ENCODE measurements at places on chromosomes 7 and 10.

- H3K36me3 ChIP-seq, result no peaks in the 10 kb centered on the region
- H3K27ac ChIP-seq, result no peak overlapping the region
- H3K4me1 ChIP-seq, result no peaks in the 10 kb centered on the region
These were observed 91.5 kb downstream of the ARID5B start for GRCh38 chr10:61992671-61993668.

- H3K36me3 ChIP-seq, result no peaks in the 10 kb centered on the region
- DNase-seq, result no peak
- no peak overlapping the region for H3K4me3 ChIP-seq
- no peaks in the 10 kb centered on the region for H3K27me3 ChIP-seq
- H3K4me1 ChIP-seq, result no peaks in the 10 kb centered on the region
- no peak overlapping the region for H3K27ac ChIP-seq
These were observed 314.0 kb upstream of the SEMA3A start for GRCh38 chr7:84508606-84509005.

DNA sequence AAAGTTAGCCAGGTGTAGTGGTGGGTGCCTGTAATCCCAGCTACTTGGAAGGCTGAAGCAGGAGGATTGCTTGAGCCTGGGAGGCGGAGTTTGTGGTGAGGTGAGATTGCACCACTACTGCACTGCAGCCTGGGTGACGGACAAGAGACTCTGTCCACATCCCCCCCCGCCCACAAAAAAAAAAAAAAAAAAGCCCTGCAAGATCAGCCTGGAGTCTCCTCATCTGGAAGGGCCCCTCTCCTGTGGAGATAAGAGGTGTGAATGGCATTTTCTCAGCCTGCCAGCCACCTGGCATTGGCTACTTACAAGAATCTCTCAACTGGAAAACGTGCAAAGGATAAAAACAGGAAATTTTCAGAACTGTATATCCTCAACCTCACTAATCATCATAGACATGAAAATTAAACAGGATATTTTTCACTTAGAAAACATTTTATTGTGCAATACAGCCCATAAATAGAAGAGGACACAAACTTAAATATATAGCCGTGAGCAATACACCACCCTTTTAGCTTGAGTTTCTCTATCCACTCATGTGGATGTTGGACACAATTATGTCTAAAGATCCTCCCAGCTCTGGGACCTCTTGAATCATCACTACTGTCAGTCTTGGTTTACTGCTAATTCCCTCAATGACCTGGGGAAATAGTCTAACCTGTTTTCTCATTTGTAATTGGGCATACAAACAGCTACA, 11.3 kb upstream of the TSPAN15 start:
- H3K36me3 ChIP-seq, result no peaks in the 10 kb centered on the region
- no peak for DNase-seq
- peak overlapping the region; percentile 49 for H3K27ac ChIP-seq
- no peak overlapping the region for H3K4me3 ChIP-seq
- no peaks in the 10 kb centered on the region for H3K27me3 ChIP-seq

- no peaks in the 10 kb centered on the region for H3K4me1 ChIP-seq
- no peak overlapping the region for H3K4me3 ChIP-seq
- H3K36me3 ChIP-seq, result no peaks in the 10 kb centered on the region
- H3K27me3 ChIP-seq, result no peaks in the 10 kb centered on the region
- no peak for DNase-seq
- no peak overlapping the region for H3K27ac ChIP-seq
These were observed 610.5 kb upstream of the PFKP start for GRCh38 chr10:2456834-2457233.

- H3K4me3 ChIP-seq, result no peak overlapping the region
- no peaks in the 10 kb centered on the region for H3K36me3 ChIP-seq
- no peak for DNase-seq
- H3K27me3 ChIP-seq, result no peaks in the 10 kb centered on the region
These were observed 466.0 kb downstream of the KIF20B start for GRCh38 chr10:90167174-90168064.

DNA sequence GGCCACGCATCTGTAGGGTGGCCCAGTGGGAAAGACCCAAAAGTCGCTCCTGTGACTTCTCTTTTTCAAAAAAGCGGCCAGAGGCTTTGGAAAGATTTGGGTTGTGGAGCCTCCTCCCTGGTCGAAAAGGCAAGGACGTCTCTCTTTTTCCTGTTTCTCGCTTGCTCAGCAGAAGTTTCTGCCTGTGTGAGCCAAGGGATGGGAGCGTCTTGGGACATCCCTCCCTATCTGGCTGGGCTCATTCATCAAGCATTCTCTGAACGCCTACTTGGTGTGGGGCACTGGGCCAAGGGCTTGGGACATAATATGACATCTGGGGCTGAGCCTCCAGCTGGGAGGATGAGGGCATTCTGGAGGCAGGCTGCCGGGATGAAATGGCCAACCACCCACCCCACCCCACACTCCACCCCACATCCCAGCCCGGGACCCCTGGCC, 120.9 kb downstream of the C10orf105 start:
- H3K27me3 ChIP-seq, result no peaks in the 10 kb centered on the region
- H3K4me1 ChIP-seq, result peaks cover 9% of the 10 kb centered on the region
- H3K4me3 ChIP-seq, result no peak overlapping the region

GRCh38 chr10:85433248-85433647, 933.3 kb downstream of the GRID1 start:
- H3K27me3 ChIP-seq, result peaks cover 18% of the 10 kb centered on the region
- no peaks in the 10 kb centered on the region for H3K4me1 ChIP-seq
- no peak overlapping the region for H3K27ac ChIP-seq
- DNase-seq, result no peak
- no peaks in the 10 kb centered on the region for H3K36me3 ChIP-seq
- no peak overlapping the region for H3K4me3 ChIP-seq

- H3K4me3 ChIP-seq, result no peak overlapping the region
- no peak for DNase-seq
- H3K27ac ChIP-seq, result no peak overlapping the region
- peaks cover 23% of the 10 kb centered on the region for H3K36me3 ChIP-seq
- H3K4me1 ChIP-seq, result no peaks in the 10 kb centered on the region
These were observed 30.3 kb upstream of the KBTBD2 start for GRCh38 chr7:32921896-32922295.

- H3K4me1 ChIP-seq, result no peaks in the 10 kb centered on the region
- no peaks in the 10 kb centered on the region for H3K36me3 ChIP-seq
- no peak overlapping the region for H3K27ac ChIP-seq
- H3K27me3 ChIP-seq, result no peaks in the 10 kb centered on the region
These were observed 15.1 kb upstream of the CROT start for GRCh38 chr7:87330316-87330715.

GRCh38 chr7:82430500-82431465, 12.8 kb downstream of the CACNA2D1 start:
- no peak overlapping the region for H3K4me3 ChIP-seq
- H3K27ac ChIP-seq, result no peak overlapping the region
- DNase-seq, result no peak
- H3K27me3 ChIP-seq, result no peaks in the 10 kb centered on the region

DNA sequence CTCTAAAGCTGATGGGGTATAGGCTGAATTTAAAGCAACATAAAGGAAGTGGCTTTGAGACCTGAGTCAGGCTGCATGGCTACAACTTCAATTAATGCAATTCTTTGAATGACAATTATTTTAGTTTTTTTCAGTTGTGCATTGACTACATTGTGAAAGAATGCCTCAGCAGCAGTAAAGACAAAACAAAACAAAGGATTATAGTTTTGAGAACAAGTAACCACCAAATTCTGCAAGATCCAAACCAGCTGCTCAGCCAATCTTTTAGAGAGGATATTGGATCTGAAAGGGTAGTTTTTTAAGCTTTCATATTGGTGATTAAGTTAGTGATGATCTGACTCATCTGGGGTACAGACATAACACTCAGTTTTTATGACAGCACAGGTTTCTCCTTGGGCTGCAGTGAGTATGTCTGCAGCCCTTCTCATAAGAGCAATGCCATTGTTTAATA, 40.6 kb upstream of the ABCA13 start:
- H3K27ac ChIP-seq, result no peak overlapping the region
- no peaks in the 10 kb centered on the region for H3K27me3 ChIP-seq
- no peaks in the 10 kb centered on the region for H3K36me3 ChIP-seq
- no peak overlapping the region for H3K4me3 ChIP-seq
- no peaks in the 10 kb centered on the region for H3K4me1 ChIP-seq
- DNase-seq, result no peak

DNA sequence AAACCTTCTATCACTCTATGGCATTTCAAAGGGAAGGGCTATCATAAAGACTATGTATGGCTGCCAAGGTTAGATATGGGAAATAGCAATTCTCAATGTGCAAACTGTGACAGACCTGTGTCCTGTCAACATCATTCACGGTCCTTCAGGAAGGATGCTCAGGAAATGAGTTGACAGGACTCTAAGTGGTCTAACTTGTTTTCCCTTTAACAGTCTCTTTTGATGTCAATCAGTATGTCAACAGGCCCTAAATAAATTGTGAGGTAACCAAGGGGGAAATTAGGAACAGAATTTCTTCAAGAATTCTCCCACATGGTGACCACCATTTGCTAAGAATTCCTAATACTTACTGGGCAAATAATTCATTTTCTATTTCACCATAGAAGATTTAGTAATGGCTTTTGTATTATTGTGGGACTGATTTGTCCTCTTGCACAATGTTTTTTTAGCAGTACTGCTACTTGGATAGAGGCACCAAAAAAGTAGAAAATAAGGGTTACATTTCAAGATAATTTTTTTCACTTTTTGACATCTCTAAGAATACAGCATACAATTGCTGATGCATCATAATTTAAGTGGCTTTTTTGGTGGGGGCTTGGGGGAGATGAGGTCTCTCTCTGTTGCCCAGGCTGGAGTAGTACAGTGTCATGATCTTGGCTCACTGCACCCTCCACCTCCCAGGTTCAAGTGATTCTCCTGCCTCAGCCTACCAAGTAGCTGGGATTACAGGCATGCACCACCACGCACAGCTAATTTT, 275.8 kb downstream of the CACNA2D1 start:
- H3K4me3 ChIP-seq, result no peak overlapping the region
- no peak overlapping the region for H3K27ac ChIP-seq
- no peaks in the 10 kb centered on the region for H3K36me3 ChIP-seq
- no peaks in the 10 kb centered on the region for H3K4me1 ChIP-seq

- no peaks in the 10 kb centered on the region for H3K4me1 ChIP-seq
- no peak overlapping the region for H3K27ac ChIP-seq
- DNase-seq, result no peak
- H3K36me3 ChIP-seq, result no peaks in the 10 kb centered on the region
- peaks cover 36% of the 10 kb centered on the region for H3K27me3 ChIP-seq
- no peak overlapping the region for H3K4me3 ChIP-seq
These were observed 505.8 kb downstream of the SUGCT start for GRCh38 chr7:40640566-40640965.

DNA sequence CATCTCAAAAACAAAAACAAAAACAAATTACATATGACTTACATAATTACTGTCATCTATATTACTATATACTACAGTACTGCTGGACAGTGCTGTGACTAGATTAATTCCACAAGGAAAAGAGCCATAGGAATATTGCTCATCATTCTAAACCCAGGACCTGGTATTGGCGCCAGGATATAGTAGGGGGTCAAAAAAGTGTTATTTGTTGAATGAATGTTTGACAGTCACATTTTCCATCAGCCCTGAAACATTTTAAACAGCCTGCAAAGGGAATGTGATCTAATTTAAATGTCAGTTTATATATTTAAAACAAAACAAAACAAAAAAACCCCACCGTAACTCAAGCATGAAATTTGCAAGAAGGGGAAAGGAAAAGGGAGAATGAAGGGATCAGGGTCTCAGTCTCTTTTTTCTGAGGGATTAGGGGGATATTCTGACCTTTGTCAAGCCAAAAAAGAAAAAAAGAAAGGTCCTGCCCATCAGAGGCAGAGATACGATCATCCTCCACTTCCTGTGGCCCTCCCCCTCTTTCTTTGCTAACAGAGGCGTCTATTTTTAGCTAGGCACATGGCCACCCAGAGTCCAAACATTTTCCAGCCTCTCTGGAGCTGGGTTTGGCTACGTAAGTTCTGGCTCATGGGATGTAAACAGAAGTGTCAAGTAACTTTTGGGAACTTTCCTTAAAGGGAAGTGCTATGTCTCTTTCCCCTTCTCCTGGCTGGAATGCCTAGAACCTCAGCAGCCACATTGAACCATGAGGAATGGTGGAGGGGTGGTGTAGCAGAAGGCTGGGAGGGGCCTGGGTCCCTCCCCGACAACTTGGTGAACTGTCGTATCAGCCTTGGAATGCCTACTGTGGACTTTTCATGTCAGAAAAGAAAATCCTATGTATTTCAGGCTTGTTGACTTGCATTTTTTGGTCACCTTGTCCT, 44.6 kb upstream of the DLG5 start:
- peaks cover 2% of the 10 kb centered on the region for H3K36me3 ChIP-seq
- H3K27ac ChIP-seq, result peak overlapping the region; percentile 38
- no peak for DNase-seq
- no peak overlapping the region for H3K4me3 ChIP-seq

DNA sequence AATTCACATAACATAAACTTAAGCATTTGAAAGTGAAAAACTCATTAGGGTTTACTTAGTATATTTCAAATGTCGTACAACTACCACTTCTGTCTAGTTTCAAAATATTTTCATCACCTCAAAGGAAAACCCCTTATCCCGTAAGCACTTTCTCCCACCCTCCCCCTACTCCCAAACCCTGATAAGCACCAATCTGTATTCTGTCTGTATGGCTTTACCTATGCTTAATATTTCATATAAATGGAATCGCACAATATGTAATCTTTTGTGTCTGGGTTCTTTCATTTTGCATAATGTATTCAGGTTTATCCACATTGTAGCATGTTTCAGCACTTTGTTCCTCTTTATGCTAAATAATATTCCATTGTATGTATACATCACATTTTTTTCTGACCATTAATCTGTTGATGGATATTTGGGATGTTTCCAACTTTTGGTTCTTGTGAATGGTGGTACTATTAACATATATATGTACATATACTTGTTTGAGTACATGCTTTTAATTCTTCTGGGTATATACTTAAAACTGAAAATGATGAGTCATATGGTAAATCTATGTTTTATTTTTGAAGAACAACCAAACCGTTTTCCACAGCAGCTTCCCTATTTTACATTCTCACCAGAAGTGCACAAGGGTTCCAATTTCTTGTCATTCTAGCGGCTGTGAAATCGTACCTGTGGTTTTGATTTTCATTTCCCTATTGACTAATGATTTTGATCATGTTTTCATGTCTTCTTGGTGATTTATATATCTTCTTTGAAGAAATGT, 6.2 kb upstream of the STARD3NL start:
- H3K27ac ChIP-seq, result no peak overlapping the region
- H3K4me3 ChIP-seq, result no peak overlapping the region
- H3K36me3 ChIP-seq, result no peaks in the 10 kb centered on the region
- no peak for DNase-seq
- H3K27me3 ChIP-seq, result no peaks in the 10 kb centered on the region
